ENCODE measurements at places on chromosomes 12 and 14.
A peak's percentile ranks its signal among the peaks of the same experiment; 100 is the strongest.

DNA sequence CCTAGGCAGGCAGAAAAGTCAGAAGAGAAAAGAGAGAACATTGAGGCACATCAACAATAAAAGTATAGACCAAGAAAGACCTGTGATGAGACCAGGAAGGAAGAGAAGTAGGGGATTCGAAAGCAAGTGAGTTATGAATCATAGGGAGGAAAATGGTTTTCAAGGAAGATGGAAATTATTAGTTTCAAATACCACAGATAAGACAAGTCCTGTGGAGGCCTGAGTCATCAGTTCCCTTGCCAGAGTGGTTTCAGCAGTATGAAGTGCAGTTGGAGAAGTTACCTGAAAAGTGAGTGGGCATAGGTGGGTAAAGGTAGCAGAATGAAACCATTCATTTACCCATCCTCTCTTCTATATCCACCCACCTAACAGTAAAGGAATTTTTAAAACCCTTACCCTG is 25.2 kb upstream of the TSPAN8 start:
- no peak overlapping the region for H3K4me3 ChIP-seq
- H3K36me3 ChIP-seq, result no peaks in the 10 kb centered on the region
- H3K27ac ChIP-seq, result no peak overlapping the region
- H3K27me3 ChIP-seq, result no peaks in the 10 kb centered on the region
- no peak for DNase-seq

- H3K27ac ChIP-seq, result no peak overlapping the region
- no peaks in the 10 kb centered on the region for H3K27me3 ChIP-seq
Measured at GRCh38 chr14:54562334-54562733, 4.6 kb upstream of the SAMD4A start.

DNA sequence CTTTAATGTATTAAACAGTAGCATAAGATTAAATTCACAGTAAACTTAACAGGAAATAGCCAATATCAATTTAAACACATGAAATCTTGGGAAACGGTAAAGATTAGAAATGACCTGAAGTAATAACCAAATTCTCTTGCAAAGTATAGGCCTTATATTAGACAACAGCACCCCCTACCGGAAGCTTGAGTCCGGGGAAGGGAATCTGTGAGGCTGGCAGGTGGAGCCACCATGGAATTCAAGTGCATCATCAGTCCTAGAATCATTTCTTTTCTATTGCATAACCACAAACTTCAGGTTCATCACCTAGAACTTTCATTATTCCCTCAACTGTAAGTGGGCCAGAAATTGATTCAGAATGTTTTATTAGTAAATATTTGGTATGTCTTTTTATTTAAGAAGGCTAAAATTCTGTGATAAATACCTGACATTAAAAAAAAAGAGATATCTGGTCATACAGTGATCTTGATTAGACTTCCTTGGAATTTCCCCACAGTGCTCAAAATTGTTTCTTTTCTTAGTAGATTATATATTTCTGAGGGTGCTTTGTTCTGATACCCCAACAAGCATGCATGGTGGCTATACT is 48.6 kb downstream of the AP5M1 start:
- no peaks in the 10 kb centered on the region for H3K4me1 ChIP-seq
- no peaks in the 10 kb centered on the region for H3K36me3 ChIP-seq
- peaks cover 33% of the 10 kb centered on the region for H3K27me3 ChIP-seq

DNA sequence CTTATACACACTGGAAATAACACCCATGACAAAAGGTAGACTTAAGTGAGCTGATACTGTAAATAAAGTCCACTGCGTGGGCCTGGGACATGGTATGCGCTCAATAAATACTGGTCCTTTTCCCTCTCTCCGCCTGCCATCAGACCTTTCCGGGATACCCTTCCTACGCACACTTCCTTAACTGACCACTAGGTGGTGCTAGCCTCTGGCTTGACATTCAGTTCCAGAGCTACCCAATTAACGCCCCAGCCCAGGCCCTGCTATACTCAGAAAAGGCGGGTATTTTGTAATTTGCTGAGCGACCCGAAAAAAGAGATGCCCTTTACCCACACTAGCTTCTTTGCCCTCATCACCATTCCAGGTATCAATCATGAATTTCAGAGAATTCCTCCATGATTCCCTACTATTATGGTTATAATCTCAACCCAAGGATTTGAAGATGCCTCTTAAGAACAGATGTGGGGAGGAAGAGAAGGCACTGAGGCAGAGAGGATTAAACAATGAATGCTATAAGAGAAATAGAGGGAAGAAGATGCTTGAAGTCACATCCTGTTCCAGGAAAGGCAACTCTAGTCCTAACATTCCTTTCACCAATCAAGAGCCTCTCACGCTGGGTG is 3.9 kb upstream of the LRP1 start:
- H3K27me3 ChIP-seq, result no peaks in the 10 kb centered on the region
- H3K27ac ChIP-seq, result no peak overlapping the region
- no peak for DNase-seq
- H3K4me3 ChIP-seq, result no peak overlapping the region
- peaks cover 3% of the 10 kb centered on the region for H3K4me1 ChIP-seq

DNA sequence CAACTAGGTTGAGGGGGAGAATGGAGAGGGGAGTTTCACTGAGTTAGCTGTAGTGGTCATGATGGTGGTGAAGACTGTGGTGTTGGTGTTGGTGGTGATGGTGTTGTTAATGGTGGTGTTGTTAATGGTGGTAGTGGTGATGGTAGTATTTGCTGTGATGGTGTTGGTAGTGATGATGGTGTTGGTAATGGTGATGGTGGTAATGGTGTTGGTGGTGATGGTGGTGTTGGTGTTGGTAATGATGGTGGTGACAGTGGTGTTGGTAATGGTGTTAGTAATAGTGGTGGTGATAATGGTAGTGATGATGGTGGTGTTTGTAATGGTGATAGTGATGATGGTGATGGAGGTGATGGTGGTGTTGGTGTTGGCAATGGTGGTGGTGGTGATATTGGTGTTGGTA is 9.1 kb downstream of the C1R start:
- H3K27me3 ChIP-seq, result no peaks in the 10 kb centered on the region
- DNase-seq, result no peak
- H3K4me3 ChIP-seq, result no peak overlapping the region
- no peak overlapping the region for H3K27ac ChIP-seq

GRCh38 chr12:93347054-93347785 is 30.5 kb upstream of the NUDT4 start:
- no peak overlapping the region for H3K27ac ChIP-seq
- H3K27me3 ChIP-seq, result no peaks in the 10 kb centered on the region
- no peaks in the 10 kb centered on the region for H3K36me3 ChIP-seq
- H3K4me1 ChIP-seq, result peaks cover 7% of the 10 kb centered on the region

DNA sequence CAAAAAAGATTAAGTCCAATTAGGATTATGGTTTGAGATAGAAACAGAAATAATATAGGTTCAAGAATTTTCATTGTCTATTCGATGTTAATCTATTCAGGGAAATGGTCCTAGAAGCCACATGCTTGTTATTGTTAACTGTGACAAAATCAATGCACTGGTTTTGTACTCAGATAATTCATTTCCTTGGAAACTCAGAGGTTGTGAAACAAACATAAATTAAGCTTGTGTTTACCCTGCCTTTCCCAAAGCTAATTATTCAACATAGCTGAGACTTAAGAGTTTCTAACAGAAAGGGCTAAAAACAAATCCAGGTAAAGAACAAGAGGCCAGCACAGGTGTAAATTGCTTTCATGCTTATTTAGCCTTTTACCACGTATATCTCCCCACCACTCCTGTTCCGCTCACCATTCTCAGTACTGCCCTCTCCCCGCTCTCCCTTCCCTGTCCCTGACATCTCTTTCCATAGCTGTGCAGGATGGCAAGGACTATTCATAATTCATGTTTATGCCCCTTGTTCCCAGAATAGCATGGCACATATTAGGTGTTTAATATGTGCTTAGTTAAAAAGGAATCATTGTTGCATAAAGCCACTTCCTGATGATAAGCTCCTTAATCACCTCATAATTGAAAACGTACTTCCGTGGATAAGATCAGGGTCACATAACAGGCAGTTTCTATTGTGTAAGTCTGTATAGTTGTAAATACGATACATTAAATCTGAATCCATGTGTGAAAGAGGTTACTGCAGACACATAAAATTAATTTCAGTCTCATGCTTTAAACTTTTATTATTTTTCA is 131.8 kb upstream of the USP15 start:
- H3K27me3 ChIP-seq, result no peaks in the 10 kb centered on the region
- H3K4me1 ChIP-seq, result no peaks in the 10 kb centered on the region
- H3K27ac ChIP-seq, result no peak overlapping the region
- no peak for DNase-seq
- no peaks in the 10 kb centered on the region for H3K36me3 ChIP-seq

DNA sequence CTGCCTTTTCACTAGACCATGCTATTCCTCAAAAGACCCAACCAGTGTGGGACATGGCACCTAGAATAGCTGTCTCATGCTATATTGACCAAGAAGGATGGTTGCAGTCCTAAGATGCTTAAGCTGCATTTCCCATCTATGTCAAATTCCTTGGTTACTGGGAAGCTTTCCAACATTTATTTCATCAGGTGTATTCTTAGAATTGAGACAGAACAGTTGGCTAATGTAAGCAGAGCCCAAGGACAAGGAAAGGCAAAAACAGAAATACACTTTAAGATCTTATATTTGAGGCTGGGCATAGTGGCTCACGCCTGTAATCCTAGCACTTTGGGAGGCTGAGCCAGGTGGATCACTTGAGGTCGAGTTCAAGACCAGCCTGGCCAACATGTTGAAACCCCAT is 24.7 kb downstream of the ARG2 start:
- no peak overlapping the region for H3K4me3 ChIP-seq
- H3K4me1 ChIP-seq, result no peaks in the 10 kb centered on the region
- peaks cover 30% of the 10 kb centered on the region for H3K36me3 ChIP-seq
- no peak for DNase-seq
- H3K27me3 ChIP-seq, result no peaks in the 10 kb centered on the region

GRCh38 chr14:50345846-50346422 is 33.8 kb downstream of the DMAC2L start:
- H3K36me3 ChIP-seq, result no peaks in the 10 kb centered on the region
- no peak overlapping the region for H3K4me3 ChIP-seq
- H3K4me1 ChIP-seq, result peaks cover 19% of the 10 kb centered on the region
- no peaks in the 10 kb centered on the region for H3K27me3 ChIP-seq
- no peak overlapping the region for H3K27ac ChIP-seq

DNA sequence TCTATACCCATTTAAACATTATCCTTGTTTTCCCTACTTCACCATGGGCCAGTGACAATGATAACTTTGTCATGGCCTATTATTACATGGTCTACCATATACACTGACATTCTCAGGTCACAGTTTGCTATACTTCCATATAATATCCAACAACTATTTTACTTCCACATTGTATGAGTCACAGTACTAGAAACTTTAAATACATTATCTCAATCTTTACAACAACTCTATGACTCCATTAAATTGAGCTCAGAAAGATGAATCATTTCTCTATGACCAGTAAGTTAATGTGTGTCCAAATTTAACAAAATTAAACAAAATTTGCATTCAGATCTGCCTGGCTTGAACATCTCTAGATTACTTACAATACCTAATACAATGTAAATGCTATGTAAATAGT is 93.9 kb downstream of the PLEKHG7 start:
- H3K36me3 ChIP-seq, result peaks cover 35% of the 10 kb centered on the region
- no peak overlapping the region for H3K27ac ChIP-seq
- no peaks in the 10 kb centered on the region for H3K4me1 ChIP-seq
- DNase-seq, result no peak
- no peak overlapping the region for H3K4me3 ChIP-seq

GRCh38 chr14:105065280-105066228 is at the start of gene GPR132:
Gene GPR132 (minus strand): TSS chr14:105065430. CDS start chr14:105055420, 10,010 bp downstream.
- DNase-seq, result peak; percentile 72
- H3K27me3 ChIP-seq, result no peaks in the 10 kb centered on the region
- no peak within 1 kb of the TSS for H3K27ac ChIP-seq

- no peak overlapping the region for H3K27ac ChIP-seq
- H3K27me3 ChIP-seq, result no peaks in the 10 kb centered on the region
- no peak for DNase-seq
- H3K4me1 ChIP-seq, result peaks cover 18% of the 10 kb centered on the region
- H3K4me3 ChIP-seq, result no peak overlapping the region
Measured at GRCh38 chr12:52446367-52447045, 5.4 kb downstream of the KRT6B start.

- H3K27ac ChIP-seq, result no peak overlapping the region
- peaks cover 5% of the 10 kb centered on the region for H3K27me3 ChIP-seq
- H3K4me3 ChIP-seq, result no peak overlapping the region
- no peaks in the 10 kb centered on the region for H3K36me3 ChIP-seq
Measured at GRCh38 chr12:117071009-117071408, 28.2 kb downstream of the TESC start.

- H3K36me3 ChIP-seq, result peaks cover 3% of the 10 kb centered on the region
- no peak overlapping the region for H3K4me3 ChIP-seq
- DNase-seq, result no peak
Measured at GRCh38 chr12:52228366-52228765, 4.7 kb upstream of the KRT7 start.

- peaks cover 20% of the 10 kb centered on the region for H3K27me3 ChIP-seq
- no peak overlapping the region for H3K4me3 ChIP-seq
- no peak for DNase-seq
- no peak overlapping the region for H3K27ac ChIP-seq
Measured at GRCh38 chr12:125329239-125330102, 264.2 kb downstream of the AACS start.

GRCh38 chr12:45398552-45398951 is 182.7 kb downstream of the ANO6 start:
- no peak overlapping the region for H3K27ac ChIP-seq
- no peak for DNase-seq
- H3K27me3 ChIP-seq, result no peaks in the 10 kb centered on the region
- no peak overlapping the region for H3K4me3 ChIP-seq
- H3K4me1 ChIP-seq, result no peaks in the 10 kb centered on the region

GRCh38 chr12:20364501-20364900 is 3.8 kb upstream of the PDE3A start:
- H3K4me3 ChIP-seq, result no peak overlapping the region
- no peak overlapping the region for H3K27ac ChIP-seq
- H3K36me3 ChIP-seq, result no peaks in the 10 kb centered on the region
- DNase-seq, result no peak
- H3K27me3 ChIP-seq, result peaks cover 21% of the 10 kb centered on the region

GRCh38 chr12:78406828-78407227 is 457.7 kb upstream of the SYT1 start:
- no peaks in the 10 kb centered on the region for H3K27me3 ChIP-seq
- no peaks in the 10 kb centered on the region for H3K4me1 ChIP-seq
- H3K36me3 ChIP-seq, result no peaks in the 10 kb centered on the region
- no peak overlapping the region for H3K27ac ChIP-seq
- DNase-seq, result no peak
- H3K4me3 ChIP-seq, result no peak overlapping the region

DNA sequence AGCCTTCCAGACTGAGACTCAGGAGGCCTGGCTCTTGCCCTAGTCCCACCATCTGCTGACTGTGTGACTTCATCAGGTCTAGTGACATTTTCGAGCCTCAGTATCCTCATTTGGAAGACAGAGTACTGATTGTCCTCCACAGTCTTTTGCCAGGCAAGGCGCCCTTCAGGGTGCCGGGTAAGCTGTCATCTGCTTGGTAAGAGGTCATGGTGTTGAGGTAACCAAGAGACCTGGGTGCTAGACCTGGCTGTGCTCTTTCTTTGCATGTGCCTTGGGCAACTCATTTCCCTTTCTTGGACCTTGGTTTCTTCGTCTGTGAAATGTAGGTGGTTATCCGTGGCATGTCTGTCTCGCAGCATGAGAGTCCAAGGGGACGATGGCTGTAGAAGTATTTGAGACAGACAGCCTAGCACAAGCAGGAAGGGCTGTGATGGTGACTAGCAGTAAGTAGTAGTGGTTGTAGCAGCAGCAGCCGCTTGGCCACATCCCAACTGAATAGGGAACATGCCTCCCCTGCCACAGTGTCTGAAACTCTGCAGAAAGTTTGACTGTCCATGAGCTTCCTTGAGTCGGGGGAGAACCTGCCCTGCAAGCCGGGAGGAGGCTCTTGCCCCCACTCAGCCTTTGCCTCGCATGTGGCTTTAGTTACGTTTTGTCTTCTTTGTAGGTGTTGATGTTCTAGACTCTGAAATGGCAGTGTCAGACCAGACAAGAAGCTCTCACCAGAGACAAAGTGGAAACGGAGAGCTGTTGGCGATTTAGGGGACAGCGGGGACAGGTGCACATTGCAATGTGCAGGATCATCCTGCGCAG is 40.3 kb downstream of the EVL start:
- peak; percentile 37 for DNase-seq
- H3K27me3 ChIP-seq, result no peaks in the 10 kb centered on the region
- peaks cover 25% of the 10 kb centered on the region for H3K4me1 ChIP-seq

Data from RWPE2 (cell line).